ENCODE measurements at places on chromosomes 3 and 15.

DNA sequence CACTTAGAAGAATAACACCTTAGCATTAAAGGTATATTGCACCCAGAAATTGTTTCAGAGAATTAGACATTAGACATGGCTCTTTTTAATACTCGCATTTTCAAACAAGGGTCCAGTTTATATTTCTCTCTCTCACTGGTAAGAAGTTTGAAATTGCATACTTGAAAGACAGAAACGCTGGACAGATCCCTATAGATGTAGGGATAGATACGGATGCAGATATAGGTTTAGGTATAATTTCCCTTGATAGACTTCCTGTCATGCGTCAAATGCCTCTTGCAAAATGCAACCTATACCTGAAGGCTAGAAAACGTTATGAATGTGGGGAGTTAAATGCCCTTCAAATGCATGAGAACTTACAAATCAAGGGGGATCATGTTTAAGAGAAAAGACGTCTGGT lies 99.4 kb upstream of the BCL6 start:
- no peak for DNase-seq

DNA sequence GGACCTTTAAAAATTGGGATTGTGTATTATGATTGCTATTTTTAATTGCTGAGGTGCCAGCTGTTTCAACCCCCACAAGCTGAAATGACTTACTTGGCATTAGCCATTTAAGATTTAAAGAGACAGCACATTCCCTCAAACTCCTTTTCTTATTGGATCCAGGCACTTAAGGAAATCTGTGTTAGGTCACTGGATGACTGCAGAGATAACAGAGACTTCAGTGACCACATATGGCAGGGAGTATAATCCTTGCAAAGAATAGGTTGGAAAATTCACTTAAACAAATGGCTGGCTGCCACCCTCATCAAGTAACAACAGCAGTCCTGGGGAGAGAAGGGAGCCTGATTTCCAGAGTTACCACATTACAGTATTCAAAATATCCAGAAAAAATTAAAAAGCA lies 66.6 kb downstream of the SLMAP start:
- no peak for DNase-seq

GRCh38 chr3:39970982-39971381 lies 161.6 kb downstream of the MYRIP start:
- DNase-seq = no peak

- no peak for DNase-seq
Observed at GRCh38 chr3:77693147-77693546, 653.2 kb downstream of the ROBO2 start.

GRCh38 chr3:9715136-9715535 lies 11.5 kb downstream of the CPNE9 start:
- DNase-seq = no peak
